T-helper 17 cell (primary cell): ENCODE measurements at places on chromosomes 2 and 18. TPM values are rescaled to one million over a fixed set of nuclear protein-coding genes. Genes with fewer than 3 reads are reported as not detected.

DNA sequence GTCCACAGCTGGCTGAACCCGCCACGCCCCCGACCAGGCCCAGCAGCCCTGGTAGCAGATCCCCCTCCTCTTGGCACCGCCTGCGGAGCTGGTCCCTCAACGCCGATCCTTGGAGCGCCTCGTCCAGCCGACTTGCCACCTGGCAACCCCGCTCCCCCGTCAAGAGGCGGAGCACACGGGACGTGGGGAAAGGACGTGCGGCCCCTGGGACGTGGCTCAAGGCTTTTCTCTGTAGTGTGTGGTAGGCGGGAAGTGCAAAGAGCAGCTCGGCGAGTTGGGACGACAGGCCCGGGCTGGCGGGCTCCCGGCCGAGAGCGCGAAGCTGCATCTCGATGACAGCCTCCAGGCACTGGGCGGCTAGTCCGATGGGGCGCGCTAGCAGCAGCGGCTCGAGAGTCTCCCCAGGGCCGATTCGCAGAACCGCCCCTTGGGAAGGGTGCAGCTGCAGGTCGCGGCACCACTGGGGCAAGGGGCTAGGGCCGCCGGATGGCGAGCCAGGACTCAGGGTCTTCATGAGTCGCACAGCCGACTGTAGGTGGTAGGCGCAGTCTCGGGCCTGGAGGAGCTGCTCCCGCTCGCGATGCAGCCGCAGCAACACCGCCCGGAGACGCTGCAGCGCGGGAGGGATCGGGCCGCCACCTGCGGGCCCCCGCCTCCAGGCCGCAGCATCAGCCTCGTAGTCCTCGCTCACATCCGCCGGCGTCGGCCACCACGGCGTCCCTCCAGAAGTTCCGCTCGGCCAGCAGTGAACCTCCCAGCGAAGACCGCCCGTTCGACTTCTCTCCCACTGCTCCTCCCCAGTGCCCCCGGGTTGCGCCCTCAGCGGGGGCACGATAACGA lies 617 bp downstream of the CCDC142 start:
- peaks cover 5% of the 10 kb centered on the region for H3K36me3 ChIP-seq
- no peaks in the 10 kb centered on the region for H3K27me3 ChIP-seq
- peak overlapping the region; percentile 98 for H3K27ac ChIP-seq
- DNase-seq: peak; percentile 30
- H3K4me1 ChIP-seq: peaks cover 28% of the 10 kb centered on the region
- peak overlapping the region; percentile 97 for H3K4me3 ChIP-seq

DNA sequence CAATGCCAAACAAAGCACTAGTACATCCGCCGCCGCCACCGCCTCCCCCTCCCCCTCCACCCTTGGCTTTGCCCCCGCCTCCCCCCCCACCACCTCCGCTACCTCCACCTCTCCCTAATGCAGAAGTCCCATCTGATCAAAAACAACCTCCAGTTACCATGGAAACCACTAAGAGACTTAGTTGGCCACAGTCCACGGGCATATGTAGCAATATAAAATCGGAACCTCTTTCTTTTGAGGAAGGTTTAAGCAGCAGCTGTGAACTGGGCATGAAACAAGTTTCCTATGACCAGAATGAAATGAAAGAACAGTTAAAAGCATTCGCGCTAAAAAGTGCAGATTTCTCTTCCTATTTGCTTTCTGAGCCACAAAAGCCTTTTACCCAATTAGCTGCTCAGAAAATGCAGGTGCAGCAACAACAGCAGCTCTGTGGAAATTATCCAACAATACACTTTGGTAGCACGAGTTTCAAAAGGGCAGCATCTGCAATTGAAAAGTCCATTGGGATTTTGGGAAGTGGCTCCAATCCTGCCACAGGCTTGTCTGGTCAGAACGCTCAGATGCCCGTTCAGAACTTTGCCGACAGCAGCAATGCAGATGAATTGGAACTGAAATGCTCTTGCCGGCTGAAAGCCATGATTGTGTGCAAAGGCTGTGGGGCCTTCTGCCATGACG lies 168.0 kb downstream of the ASXL3 start:
- DNase-seq: no peak
- H3K4me1 ChIP-seq: no peaks in the 10 kb centered on the region
- no peaks in the 10 kb centered on the region for H3K27me3 ChIP-seq
- no peak overlapping the region for H3K27ac ChIP-seq
- no peak overlapping the region for H3K4me3 ChIP-seq

DNA sequence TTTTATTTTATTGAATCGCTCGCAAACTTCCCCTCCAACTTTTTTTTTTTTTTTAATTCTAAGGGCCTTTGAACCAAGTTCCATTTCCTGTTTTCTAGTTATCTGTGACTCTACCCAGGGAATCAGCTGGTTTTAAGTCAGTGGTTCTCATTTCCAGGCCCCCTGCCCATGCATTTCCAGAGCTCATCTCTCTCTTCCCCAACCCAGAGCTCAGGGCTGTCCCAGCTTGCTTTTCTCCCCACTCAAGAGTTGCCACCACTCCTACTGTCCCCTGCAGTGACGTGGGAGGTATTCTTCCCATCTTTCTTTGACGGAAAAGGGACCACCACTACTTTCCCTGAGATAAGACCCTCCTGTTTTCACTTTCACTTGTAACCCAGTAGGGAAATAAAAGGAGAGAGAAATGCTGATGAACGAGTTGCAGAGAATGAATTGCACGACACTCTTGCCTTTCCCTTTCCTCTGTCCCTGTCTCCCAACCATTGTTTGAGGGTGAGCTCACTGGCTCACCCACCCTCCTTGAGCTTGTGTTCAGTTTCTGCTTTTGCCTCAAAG lies 42.1 kb downstream of the TET3 start:
- no peak overlapping the region for H3K27ac ChIP-seq
- H3K4me3 ChIP-seq: peak overlapping the region; percentile 80
- peaks cover 31% of the 10 kb centered on the region for H3K4me1 ChIP-seq

DNA sequence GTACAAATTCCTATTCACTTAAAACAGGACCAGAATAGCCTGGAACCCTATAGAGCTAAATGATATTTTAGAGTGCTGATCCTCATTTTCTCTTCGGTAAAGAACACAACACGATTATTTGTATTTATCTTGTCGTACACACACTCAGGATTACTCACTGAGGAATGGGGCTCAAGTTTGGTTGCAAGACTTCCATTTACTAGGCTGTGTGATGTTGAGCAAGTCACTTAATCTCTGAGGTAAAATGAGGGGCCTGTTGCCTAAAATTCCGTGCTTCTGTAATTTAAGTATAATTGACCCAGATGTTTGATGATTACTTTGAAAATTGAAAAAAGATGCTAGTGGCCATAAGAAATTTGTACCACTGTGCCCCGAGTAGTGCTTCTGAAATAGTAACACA lies 42.6 kb upstream of the MAP4K3 start:
- peaks cover 2% of the 10 kb centered on the region for H3K4me1 ChIP-seq
- peaks cover 3% of the 10 kb centered on the region for H3K36me3 ChIP-seq
- H3K27me3 ChIP-seq: no peaks in the 10 kb centered on the region
- no peak overlapping the region for H3K4me3 ChIP-seq
- H3K27ac ChIP-seq: no peak overlapping the region

- peaks cover 40% of the 10 kb centered on the region for H3K27me3 ChIP-seq
- H3K4me1 ChIP-seq: peaks cover 3% of the 10 kb centered on the region
- DNase-seq: no peak
- no peak overlapping the region for H3K4me3 ChIP-seq
Observed at GRCh38 chr18:21897811-21898210, 157.2 kb downstream of the MIB1 start.

DNA sequence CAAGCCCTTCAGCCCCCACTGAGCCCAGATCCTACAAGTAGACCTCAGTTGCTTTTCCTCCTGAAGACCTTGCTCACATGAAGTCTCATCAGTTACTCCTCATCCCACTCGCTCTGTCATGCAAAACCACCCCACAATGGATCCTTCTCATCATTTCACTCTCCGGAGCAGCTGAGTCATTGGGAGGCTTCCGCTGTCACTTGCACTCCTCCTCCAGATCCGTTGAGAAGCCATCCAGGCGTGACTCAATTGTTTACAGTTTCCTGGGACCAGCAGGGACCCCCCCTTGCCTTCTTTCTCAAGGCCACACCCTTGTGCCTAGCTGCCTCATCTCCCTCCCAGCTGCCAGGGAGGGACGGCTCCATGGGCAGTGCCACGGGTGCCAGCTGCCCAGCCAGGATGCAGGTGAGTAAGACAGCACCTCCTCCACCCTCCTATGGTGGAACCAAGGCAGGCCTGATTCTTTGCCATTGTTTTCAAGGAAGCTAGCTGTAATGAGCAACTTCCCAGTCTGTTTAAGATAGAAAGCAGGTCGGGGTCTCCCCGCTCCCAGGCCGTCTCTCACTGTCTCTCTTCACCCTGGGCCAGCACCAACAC lies 16.3 kb downstream of the GPR55 start:
- peaks cover 8% of the 10 kb centered on the region for H3K27me3 ChIP-seq
- DNase-seq: no peak
- peaks cover 32% of the 10 kb centered on the region for H3K4me1 ChIP-seq

DNA sequence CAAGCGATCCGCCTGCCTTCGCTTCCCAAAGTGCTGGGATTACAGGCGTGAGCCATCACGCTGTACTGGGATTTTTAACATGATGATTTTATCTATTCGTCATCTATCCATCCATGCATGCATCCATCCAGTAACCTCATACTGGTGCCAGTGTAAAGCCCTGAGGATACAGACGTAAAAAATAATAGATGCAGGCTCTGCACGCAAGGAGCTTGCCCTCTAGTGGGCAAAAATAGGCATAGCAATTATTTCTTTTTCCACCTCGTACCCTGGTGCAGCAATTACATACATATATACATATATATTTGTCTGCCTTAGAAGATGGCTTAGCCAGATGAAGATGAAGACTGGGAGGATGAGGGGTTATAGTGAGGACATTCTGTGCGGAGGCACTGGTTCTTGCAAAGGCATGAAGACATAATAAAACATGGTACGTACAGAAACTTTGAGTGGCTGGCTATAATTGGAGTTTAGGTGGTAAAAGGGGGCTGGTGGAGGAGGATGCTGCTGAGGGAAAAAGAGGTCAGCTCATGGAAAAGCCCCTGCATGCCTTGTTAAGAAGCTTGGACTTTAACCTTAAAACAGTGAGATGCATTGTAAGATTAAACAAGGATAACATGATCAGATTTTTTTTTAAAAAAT lies 19.6 kb upstream of the RPIA start:
- H3K4me3 ChIP-seq: no peak overlapping the region
- no peaks in the 10 kb centered on the region for H3K27me3 ChIP-seq
- peaks cover 4% of the 10 kb centered on the region for H3K4me1 ChIP-seq
- H3K27ac ChIP-seq: no peak overlapping the region
- DNase-seq: no peak
- no peaks in the 10 kb centered on the region for H3K36me3 ChIP-seq

GRCh38 chr18:52963481-52963880 lies 623.5 kb downstream of the DCC start:
- no peak for DNase-seq
- no peaks in the 10 kb centered on the region for H3K36me3 ChIP-seq
- no peak overlapping the region for H3K4me3 ChIP-seq
- H3K27me3 ChIP-seq: no peaks in the 10 kb centered on the region
- no peak overlapping the region for H3K27ac ChIP-seq

DNA sequence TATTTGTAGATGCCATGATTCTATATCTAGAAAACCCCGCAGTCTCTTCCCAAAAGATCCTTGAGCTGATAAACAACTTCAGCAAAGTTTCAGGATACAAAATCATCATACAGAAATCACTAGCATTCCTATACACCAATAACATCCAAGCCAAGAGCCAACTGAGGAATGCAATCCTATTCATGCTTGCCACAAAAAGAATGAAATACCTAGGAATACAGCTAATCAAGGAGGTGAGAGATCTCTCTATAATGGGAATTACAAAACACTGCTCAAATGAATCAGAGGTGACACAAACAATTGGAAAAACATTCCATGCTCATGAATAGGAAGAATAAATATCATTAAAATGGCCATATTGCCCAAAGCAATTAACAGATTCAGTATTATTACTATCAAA lies 551.4 kb upstream of the SLC39A10 start:
- H3K36me3 ChIP-seq: no peaks in the 10 kb centered on the region
- H3K4me1 ChIP-seq: no peaks in the 10 kb centered on the region
- H3K4me3 ChIP-seq: no peak overlapping the region
- H3K27ac ChIP-seq: no peak overlapping the region
- peaks cover 6% of the 10 kb centered on the region for H3K27me3 ChIP-seq
- no peak for DNase-seq

DNA sequence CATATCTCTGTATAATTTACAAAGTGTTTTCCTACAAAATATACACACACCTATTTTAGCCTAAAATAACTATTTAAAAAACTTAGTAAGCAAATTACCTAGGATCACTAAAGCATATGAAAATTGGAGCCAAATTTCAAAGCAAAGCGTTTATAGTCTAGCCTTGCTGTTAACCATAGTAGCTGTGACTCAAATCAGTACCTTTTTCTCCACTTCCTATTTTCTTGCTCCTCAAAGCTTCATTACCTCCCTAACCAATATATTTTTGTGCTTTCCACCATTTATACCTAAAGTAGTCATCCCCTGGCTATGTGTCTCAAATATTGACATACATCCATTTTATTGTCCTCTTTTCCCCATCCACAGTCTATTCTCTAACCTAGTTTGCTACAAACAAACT lies 73.1 kb downstream of the ERBB4 start:
- no peak for DNase-seq
- H3K36me3 ChIP-seq: no peaks in the 10 kb centered on the region
- no peaks in the 10 kb centered on the region for H3K27me3 ChIP-seq
- H3K4me3 ChIP-seq: no peak overlapping the region
- no peaks in the 10 kb centered on the region for H3K4me1 ChIP-seq

- H3K27me3 ChIP-seq: no peaks in the 10 kb centered on the region
- H3K36me3 ChIP-seq: peaks cover 10% of the 10 kb centered on the region
- DNase-seq: no peak
- peaks cover 36% of the 10 kb centered on the region for H3K4me1 ChIP-seq
Observed at GRCh38 chr2:53785366-53785765, 1.4 kb downstream of the ASB3 start.

DNA sequence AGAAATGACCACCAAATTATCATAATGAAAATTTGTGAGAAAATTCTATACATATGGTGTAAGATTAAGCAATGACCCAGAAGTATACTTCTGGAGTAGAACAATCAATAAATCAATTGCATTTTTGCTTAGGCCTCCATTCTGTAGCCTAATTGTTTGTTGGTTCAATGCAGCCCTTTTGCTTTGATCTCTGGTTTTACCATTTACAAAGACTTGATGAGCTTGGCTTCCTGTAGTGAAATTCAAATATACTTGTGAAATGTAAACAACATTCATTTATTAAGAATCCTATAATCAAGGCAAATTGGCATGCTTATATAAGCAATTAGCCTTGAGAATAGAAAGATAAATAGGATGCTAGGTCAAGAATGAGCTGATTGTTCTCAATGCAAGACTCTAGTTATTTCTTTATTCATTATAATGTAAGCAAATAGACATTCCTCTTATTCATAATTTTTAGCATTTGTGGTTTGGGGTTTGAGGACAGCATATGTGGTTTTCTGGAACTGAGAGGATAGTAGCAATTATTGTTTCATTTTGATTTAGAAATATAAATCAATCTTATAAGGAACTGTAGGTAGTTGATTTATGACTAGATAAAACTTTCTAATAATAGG lies 9.7 kb downstream of the FMNL2 start:
- no peak overlapping the region for H3K27ac ChIP-seq
- H3K4me1 ChIP-seq: peaks cover 2% of the 10 kb centered on the region
- H3K27me3 ChIP-seq: peaks cover 20% of the 10 kb centered on the region
- no peak overlapping the region for H3K4me3 ChIP-seq
- no peaks in the 10 kb centered on the region for H3K36me3 ChIP-seq

GRCh38 chr2:107591561-107592279 lies 235.0 kb upstream of the RGPD4 start:
- H3K4me1 ChIP-seq: peaks cover 2% of the 10 kb centered on the region
- no peak for DNase-seq
- H3K27me3 ChIP-seq: no peaks in the 10 kb centered on the region
- H3K36me3 ChIP-seq: no peaks in the 10 kb centered on the region
- no peak overlapping the region for H3K4me3 ChIP-seq

GRCh38 chr2:1598800-1599199 lies 145.5 kb downstream of the PXDN start:
- no peak overlapping the region for H3K4me3 ChIP-seq
- DNase-seq: no peak
- H3K27me3 ChIP-seq: no peaks in the 10 kb centered on the region
- H3K27ac ChIP-seq: no peak overlapping the region

The TRIM43 gene
- total RNA-seq: not detected

The C1GALT1C1L gene
- total RNA-seq: not detected

The GKN1 gene
- total RNA-seq: not detected
